DMS79 treated with DMSO at 0.1 percent for 48 hours (cell line): ENCODE measurements at places on chromosomes 2 and 18.
A peak's percentile ranks its signal among the peaks of the same experiment; 100 is the strongest.

DNA sequence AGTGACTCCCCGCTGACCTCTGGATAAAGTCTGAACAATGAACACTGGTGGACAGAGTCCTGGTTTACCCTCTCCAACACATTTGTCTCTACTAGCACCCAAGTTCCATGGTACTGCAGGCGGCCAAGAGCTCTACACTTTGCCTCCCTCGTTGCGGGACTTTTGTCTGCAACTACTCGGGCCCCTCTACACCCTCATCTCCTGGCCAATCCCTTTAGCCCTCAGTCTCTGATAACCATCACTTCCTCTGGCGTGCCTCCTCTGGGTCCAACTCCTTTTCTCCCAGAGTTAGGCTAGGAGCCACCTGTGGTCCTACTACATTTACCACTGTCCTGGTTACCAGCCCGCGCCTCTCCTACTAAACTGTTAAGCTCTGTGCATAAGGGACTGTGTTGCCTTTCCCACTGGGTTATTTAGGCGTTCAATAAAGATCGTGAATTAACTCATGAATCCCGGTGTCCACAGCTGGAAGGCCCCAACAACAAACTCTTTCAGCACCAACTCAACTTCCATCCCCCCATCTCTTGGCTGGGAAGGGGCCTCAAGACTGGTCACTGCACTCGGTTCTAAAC, 757 bp downstream of the HDHD2 start:
- DNase-seq = no peak

DNA sequence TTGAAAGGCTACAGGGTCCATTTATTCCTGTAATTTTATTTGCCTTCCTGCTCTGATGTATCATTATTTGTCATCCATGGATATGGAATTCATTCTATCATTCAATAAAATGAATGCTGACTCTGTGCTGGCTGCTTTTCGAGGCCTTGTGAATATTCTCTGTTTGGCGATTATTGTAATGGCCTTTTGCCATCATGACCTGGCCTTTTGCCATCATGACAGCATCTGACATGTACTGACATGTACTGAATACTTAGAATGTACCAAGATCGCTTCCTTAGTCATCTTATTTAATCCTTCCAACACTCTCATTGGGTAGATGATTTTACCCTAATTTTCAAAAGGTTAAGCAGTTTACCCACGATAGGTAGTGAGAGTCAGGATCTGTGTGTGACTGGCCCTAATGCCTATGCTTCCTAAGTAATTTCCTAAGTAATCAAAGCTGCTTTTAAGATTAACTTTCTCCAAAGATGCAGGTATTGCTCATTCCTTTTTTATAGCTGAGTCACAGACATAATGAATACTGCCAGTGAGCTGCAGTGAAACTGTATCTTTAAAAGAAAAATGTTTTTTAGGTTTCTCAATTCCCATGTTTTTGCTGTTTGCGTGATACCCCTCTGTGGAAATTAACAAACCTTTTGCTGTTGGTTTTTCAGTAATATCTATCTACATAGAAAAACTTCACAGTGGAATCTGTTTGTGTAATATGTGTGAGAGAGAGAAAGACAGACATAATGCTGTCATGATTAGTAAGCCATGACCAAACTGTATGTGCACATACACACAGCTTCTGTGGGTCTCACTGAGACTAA, 127.8 kb downstream of the CERS6 start:
- DNase-seq = peak; percentile 84

DNA sequence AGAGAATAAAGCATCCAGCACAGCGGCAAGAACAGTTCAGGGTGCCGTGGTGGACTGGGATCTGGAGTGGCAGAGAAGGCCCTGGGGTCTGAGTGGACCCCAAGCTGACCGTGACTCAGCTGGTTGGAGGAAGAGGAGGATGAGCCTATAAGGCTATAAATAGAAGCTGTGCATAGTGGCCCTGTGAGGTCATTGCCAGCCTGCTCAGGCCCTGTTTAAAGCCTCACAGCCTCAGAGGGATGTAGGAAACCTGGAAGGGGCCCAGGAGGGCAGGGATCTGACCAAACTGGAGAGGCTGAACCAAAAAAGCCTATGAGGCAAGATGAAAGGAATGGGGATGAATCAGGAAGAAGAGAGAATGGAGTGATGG, 11.3 kb upstream of the DES start:
- no peak for DNase-seq

- no peak for DNase-seq
Observed at GRCh38 chr2:169354244-169354643, 8.1 kb downstream of the LRP2 start.

- no peak for DNase-seq
Observed at GRCh38 chr2:106030287-106031268, 163.5 kb downstream of the UXS1 start.

- DNase-seq = no peak
Observed at GRCh38 chr2:20868377-20868776, 45.5 kb upstream of the LDAH start.

DNA sequence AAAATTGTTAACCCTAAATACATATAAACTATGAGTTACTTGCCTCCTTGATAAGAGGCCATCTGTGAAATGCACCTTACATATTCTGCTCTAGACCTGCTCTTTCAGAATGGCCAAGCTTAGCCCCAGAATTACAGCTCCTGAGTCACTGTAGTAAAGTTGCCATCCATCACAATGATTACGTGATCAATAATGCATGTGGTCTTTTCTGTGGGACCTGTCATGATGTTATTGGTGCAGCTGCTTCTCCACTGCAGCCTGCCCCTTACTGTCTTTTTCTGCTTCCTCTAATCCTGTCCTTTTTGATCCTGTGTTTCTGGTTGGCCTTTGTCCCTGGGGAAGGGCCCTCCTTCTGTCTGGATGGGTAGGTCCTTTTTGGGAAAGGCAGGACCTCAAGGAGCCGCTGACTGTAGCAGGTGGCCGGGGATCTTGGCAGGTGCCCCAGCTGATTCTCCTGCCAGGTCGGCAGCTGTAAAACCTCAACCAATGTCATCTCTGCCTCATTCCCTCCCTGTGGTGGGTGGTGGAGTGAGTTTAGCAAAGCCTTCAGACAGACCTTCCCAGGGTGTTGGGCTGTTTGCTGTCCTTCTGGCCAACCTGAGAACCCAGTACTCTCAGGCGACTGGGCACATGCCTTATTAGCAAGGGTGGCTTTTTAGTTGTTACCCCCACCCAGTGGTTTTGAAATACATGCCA, 126.2 kb upstream of the EML6 start:
- peak; percentile 65 for DNase-seq
